ENCODE measurements at places on chromosomes 6 and 20.
A peak's percentile ranks its signal among the peaks of the same experiment; 100 is the strongest.

DNA sequence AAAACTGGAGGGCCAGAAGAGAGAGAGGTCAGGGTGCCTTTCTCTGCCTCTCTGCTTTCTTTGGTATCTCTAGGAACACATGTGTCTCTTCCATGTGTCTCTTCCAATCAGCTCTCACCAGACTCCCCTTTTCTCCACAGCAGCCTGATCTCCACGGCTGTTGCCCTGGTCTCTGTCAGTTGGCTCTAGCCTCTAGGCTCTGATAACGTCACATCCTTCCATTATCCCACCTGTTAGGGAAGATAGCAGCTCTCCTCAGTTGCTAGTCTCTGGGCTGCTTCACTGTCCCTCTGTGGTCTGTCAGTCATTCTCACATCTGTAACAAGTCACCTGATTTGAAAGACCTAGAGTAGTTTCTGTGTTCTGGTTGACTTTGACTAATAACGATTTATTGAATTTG, 80.2 kb downstream of the PLCB4 start:
- no peak for DNase-seq

DNA sequence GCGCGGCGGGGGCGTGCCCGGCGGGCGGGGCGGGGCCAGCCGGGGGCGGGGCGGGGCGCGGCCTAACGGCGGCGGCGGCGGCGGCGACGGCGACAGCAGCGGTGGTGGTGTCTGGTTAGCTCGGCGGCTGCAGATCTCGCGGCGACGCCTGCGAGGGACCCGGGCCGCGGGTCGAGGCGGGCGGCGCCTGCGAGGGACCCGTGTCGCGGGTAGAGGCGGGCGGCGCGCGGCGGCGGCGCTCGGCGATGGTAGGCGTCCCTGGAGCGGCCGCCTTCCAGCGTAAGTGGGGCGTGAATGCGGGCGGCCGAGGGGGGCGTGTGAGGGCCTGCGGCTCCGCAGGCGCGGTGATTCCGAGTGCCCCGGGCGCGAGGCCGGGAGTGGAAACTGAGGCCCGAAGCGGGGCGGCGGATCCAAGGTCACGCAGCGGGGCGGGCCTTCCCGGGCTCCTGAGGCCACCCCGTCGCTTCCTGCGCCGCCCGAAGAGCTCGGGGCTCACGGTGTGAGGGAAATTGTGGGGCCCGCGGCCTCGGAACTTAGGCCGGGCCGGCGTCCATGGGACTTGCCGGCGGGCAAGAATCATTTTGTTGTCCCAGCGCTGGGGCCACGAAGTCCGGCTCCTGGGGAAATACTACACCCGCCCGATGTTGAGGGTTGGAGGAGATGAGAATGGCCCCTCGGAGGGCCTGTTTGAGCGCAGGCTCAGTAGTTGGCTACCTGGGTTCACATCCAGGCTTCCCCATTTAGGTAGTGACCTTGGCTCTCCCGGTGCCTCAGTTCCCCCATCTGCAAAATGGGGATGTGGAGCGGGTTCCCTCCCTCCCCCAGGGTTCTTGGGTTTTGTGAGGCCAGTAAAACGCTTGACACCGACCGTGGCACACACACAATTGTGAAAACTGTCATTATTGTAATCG, at the start of gene CBFA2T2:
Gene CBFA2T2 (plus strand): TSS at position 74 of the 911 bp plus-strand sequence. CDS start 172 bp downstream, at position 246.
- no peak for DNase-seq

GRCh38 chr6:13404228-13404891, 76.0 kb upstream of the TBC1D7 start:
- DNase-seq, result no peak

GRCh38 chr6:143880412-143880811, 16.1 kb downstream of the ZC2HC1B start:
- no peak for DNase-seq

GRCh38 chr6:27135087-27135657, 112.3 kb upstream of the PRSS16 start:
- DNase-seq, result no peak

GRCh38 chr20:41138475-41139226, 1.3 kb downstream of the PLCG1 start:
- no peak for DNase-seq

GRCh38 chr20:47544852-47545251, 43.2 kb downstream of the NCOA3 start:
- DNase-seq, result no peak

- DNase-seq, result no peak
These were observed 46.8 kb upstream of the UNC93A start for GRCh38 chr6:167244064-167244960.

GRCh38 chr6:151698931-151699700, 108.4 kb upstream of the ESR1 start:
- DNase-seq, result no peak

- DNase-seq, result no peak
These were observed 1.7 kb downstream of the POPDC3 start for GRCh38 chr6:105178110-105178509.

DNA sequence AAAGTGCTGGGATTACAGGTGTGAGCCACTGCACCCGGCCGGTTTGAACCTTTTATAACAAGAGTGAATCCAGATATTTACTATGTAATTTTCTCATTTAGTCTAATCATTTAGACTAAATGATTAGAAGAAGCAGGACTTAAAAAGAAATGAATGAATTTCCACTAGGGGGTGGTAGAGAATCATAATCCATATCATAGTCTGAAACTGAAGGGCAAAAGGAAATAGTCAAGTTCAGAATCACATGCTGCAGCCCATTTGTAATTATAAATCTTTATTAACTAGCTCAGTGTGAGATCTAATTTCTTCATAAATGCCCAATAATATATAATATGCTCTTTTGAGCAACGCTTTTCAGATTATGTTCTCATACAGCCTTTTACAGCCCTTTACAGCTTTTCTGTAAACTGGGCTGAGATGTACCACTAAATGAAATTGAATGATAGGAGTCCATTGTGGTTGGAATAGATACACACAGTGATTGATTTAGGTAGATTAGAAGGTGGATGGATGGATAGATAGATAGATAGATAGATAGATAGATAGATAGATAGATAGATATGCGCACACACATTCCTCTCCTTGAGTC, 31.8 kb downstream of the PSMB9 start:
- no peak for DNase-seq

DNA sequence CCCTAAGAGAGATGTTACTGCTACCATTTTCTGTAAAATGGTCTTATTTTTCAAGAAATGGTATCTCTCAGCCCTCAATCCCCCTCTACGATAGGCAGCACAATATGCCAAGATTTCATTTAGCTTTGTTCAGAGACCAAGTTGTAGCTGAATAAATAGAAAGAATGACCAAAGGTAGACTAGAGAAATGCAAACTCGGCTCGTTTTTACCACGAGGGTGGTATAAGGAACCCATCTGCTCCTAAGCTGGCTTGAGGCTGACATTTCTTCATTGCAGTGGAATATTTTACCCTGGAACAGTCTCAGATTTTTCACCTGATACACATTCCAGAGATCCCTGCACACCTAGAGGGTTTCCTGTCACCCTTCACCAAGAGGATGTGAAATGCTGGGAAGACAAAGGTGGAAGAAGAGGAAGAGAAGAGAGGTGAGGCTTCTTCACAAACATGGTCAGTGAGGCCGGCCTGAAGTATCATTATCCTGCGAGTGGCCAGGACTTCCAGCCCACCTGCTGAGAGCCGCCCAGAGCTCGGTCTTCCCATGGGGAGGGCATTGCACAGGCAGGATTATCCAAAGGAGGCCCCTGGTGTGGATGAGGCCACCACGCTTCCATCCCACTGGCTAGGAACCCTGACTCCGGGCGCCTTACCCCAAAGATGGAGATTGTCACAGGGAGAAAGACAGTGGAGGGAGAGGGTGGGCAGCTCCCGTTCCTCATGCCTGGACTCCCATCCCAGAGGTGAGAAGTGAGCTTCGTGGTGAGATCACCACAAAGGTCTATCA, 57.1 kb upstream of the AFDN start:
- DNase-seq, result no peak

DNA sequence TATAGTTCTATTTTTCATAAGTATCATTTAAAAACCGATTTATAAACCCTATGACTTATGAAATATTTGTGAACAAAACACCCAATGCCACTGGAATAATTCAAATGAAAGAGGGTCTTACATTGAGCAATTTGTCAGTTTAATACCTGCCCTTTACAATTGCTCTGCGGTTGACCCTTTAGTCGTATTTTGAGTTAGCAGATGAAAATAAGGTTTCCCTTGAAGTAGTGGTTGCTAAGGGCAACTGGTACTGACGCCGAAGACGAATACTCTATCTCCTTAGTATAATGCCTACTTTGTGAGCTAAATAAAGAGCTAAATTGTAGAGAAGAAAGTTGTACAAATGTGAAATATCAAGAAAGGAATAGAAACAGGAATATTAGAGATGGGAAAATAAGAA, 69.4 kb downstream of the KCNQ5 start:
- DNase-seq, result no peak

DNA sequence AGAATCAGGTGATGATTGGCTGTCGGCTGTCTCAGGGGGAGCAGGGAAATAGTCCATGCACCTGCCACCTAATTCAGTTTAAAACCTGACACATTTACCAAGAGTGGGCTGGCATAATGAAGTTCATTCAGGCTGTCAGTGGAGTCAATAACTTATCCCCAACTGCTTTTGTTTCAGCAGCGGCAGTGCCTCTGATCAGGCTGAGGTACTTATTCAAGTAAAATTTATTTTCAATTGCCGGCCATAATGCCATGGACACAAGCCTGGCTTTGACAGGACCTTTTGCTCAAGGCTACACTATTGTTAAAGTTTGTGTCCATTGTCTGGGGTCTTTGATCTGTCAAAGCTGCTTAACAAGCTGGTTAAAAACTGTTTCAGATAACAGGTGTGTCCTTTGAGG, 20.6 kb downstream of the OLIG3 start:
- no peak for DNase-seq

GRCh38 chr20:53382263-53382844, 211.3 kb downstream of the ZNF217 start:
- DNase-seq, result peak; percentile 67

DNA sequence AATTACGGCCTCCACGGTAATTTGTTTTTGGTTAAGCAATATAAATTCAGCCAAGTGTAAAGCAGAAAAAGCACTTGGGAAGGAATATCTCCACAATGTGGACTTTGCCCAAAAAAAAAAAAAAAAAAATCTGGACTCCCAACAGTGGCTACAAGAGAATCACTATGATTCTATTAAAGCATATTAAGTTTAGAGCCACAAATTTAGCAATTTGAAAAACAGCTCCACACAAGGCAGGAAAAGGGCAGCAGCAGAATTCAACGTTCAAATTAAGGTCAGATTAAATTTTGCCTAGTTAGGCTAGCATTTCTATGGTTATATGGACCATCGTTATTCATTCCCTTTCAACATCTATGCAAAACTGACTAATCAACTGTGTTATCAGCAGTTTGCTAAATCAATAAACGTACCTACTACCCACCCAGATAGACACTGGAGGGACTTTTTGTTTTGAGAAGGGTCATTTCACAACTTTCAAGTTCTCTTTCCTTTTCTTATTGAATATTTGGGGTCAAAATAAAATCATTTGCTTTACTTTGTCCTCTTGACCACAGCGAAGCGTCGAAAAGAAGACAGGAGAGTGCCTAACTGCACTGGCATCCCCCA, 1.0 kb downstream of the MCM9 start:
- DNase-seq, result no peak

- no peak for DNase-seq
These were observed 419.5 kb downstream of the CD83 start for GRCh38 chr6:14537030-14537429.

DNA sequence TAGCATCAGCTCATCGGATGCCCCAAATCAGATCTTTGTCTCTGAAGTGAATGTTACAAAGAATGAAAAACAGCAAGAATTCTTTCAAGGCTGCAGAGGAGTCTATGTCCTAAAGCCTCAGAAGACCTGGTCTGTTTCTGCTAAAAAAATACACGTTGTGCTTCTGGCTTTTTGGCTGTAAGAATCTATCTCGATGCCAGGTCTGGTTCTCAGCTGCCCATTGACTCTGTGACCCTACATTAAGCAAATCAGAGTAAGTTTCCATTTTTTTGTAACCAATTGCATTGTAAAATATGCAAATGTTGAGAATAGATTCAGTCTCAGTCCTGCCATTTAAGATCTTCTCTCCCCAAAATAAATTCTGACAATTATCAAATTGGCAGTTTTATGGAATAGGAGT, 705.4 kb downstream of the RFPL4B start:
- no peak for DNase-seq

GRCh38 chr6:42860481-42860880, 18.9 kb upstream of the RPL7L1 start:
- DNase-seq, result no peak

- DNase-seq, result no peak
These were observed 21.6 kb upstream of the TULP4 start for GRCh38 chr6:158290659-158291058.

All from right hindlimb (tissue), 1 donor.